ENCODE measurements at places on chromosomes 3 and 15.

DNA sequence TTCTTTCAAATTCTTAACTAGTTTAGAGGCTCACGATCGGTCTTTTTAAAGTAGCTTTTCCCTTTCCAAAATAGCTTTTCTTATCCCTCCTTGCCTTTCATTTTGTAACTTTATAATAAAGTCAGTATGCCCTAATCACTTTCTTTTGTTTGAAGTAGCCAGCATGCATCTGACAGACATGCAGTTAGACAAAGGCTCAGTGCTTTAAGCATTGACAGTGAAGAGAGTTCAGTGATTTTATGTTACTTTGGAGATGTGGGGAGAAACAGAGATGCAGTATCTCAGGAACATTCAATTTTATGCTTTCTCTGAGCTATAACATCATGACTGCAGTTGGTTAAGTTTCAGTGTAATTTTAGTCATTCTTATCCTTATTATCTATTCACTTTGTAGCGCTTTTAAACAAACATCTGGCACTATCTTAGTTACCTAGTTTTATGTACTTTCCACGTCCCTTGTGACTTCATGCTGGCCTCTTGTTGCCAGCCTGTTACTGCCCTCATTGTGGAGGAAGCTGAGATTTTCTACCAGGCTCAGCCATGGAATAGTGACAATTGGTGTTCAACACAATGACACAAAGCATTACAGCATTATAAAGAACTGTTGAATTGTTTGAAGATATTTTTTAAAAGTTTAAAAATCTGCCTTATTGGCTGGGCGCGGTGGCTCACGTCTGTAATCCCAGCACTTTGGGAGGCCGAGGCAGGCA is 90.3 kb downstream of the AKAP13 start:
- no peak for DNase-seq

- no peak for DNase-seq
Measured at GRCh38 chr15:78842519-78842918, 30.2 kb upstream of the MORF4L1 start.

- no peak for DNase-seq
Measured at GRCh38 chr15:24848050-24848449, 106.7 kb upstream of the SNRPN start.

DNA sequence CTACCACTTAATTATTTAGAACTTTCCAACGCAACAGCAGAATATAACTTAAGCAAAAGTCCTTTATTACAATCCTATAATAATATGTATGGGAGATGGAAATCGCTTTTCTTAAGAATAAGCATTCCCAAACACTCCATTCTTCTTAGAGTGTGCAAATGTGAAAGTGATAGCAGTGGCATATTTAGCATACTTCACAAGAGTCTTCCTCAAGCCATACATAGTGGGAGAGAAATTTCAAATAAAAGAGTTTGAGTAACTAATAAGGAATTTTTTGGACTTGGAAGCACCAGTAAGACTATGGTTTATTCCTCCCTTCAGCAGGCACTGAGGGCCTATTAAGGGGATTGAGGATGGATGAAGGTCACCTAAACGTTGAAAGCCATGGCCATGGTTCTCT is 22.1 kb upstream of the BNC1 start:
- DNase-seq, result no peak

DNA sequence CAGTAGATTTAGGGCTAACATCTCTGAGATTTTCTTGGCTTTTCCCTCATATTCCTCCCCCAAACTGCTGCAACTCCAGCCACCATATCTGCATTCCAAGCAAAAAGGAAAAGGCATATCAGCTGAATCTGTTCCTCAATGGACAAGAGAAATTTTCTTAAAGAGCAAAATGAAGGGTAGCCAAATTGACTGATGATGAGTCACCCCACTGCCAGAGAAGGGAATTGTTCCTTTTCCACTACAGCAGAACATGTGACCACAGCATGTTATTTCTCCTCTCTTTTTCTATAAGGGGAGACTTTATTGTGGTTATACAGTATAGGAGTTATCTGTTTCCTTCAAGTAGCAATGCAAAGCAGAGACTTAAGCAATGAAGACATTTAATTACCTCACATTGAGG is 172.5 kb downstream of the MTHFS start:
- DNase-seq, result no peak

GRCh38 chr3:170961616-170962400 is 53.4 kb upstream of the EIF5A2 start:
- peak; percentile 30 for DNase-seq

DNA sequence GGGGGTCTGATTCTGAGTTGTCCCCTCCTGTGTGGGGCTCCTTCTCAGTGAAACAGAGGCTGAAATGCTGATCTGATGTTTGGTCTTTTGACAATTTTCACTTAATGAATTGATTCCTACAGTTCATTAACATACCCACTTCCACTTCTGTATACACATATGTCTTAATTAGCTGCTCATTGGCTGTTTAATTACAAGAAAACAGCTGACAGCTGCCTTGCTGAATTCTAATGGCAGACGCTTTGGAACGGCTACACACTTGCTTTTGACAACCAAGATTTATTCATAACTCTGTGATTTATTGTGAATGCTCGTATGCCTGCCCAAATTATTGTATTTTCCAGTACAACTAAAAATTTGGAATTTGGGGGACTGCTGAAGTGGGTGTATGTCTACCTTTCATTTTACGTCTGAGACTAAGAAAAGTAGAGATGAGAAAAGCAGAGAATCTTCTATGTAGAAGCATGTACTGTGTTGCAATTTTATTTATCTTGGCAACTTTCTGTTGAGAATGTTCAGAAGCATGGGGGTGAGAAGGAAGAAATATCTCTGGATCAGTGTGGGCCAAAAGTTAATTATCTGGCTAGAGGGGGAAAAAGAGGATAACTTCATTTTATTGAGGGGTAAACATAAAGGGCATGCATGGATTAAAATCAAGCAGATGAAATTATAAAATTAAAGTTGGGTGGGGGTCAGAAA is 46.5 kb upstream of the ICE2 start:
- DNase-seq, result no peak

GRCh38 chr15:97071668-97072067 is 741.2 kb downstream of the NR2F2 start:
- no peak for DNase-seq

- DNase-seq, result peak; percentile 66
Measured at GRCh38 chr3:27357665-27358258, 11.4 kb downstream of the NEK10 start.

GRCh38 chr3:143363949-143364348 is 244.4 kb downstream of the CHST2 start:
- DNase-seq, result no peak

GRCh38 chr3:20041197-20041780 is 1.0 kb downstream of the KAT2B start:
- DNase-seq, result peak; percentile 88

GRCh38 chr3:108378153-108378951 is 82.0 kb downstream of the HHLA2 start:
- DNase-seq, result no peak

DNA sequence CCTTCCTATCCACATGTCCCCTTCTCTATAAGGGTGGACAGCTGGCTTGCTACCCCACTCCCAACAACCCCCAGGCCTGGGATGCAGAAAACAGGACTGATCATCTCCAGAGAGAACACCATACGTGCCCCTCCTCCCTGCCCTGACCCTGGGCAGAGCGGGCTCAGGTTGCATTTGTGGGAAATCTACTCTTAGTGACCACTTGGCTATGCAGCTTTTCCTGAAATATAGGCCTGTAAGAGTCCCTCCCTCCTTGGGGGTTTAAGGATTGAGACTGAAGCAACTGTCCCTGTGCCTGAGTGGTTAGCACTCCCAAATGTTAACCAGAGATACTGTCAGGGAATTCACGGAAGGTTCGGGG is 11.7 kb downstream of the SH2D7 start:
- no peak for DNase-seq

DNA sequence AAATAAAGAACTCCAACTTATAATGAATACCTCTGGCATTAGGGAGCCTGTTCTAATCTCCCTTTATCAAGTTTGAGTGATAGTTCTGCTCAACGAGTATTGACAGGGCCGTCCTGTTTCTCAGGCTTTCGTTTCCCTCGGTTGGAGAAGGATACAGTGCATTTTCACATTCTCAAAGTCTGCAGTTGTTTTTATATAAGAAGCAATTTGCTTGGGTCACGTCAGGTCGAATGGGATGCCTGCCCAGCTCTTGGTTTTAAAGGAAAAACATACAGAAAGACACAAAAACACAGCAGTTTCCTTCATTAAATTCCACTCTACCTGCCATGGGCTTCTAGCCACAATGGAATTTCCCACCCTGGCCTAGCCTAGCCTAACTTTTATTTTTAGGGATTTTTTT is 366.3 kb downstream of the TIGIT start:
- no peak for DNase-seq

DNA sequence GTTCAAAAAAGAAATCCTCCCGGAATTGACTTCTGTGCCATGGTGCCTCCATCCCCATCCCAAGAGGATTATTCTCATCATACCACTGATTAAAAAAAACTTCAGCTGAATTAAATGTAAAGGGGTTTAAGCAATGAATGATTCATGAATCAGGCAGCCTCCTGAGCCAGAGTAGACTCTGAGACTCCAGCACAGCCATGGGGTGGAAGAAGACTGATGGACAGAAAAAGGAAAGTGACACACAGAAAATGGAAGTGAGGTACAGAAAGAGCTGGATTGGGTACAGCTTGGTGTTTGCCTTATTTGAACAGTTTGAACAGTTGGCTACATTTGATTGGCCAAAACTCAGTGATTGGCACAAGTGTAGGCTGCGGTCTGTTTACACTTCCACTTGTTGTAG is 224.8 kb upstream of the ATP10A start:
- DNase-seq, result no peak

DNA sequence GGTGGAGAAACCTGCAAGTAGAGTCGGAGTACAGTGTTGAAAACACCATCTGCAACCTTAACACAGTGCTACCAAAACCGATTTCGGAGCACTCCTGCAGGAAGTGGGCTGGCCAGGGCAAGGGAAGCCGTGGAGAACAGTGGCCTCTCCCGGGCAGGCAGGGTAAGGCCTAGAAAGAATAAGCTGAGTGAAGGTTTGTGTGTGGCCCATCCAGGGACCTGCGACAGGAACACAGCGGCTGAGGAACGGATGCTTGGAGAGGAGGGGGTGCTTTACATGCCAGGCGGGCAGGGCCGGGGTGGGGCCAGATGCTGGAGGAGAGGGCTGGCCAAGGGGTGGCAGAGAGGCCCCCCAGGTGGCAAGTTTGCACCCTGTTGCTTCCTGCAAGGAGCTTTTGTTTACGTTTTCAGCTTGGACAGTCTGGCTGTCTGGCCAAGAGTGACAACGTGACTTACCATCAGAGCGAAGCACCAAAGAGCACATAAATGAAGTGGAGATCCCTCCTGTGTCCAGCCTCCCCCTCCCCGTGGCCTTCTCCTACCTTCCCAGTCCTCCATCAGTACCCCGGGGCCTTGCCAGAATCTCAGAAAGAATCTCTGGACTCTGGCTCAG is 156.5 kb downstream of the PGPEP1L start:
- DNase-seq, result peak; percentile 84

- no peak for DNase-seq
Measured at GRCh38 chr3:64082411-64082810, 59.1 kb upstream of the PSMD6 start.

DNA sequence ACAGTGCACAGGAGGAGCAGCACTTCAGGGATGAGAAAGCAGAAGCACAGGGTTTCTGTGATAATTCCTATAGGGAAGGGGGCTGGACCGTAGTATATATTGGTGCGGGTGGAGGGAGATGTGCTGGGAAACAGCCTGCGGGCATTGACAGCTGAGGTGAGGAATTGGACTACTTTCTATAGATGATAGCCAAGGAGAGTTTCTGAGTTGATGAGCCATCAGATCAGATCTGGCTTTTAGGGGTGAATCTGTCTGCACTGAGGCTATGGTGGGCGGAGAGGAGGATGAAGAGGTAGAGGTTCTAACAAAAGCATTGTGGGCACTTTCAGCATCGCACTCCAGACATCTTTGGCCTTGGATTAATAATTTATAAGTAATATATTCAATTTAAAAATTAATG is 33.1 kb downstream of the SELENOT start:
- DNase-seq, result no peak

DNA sequence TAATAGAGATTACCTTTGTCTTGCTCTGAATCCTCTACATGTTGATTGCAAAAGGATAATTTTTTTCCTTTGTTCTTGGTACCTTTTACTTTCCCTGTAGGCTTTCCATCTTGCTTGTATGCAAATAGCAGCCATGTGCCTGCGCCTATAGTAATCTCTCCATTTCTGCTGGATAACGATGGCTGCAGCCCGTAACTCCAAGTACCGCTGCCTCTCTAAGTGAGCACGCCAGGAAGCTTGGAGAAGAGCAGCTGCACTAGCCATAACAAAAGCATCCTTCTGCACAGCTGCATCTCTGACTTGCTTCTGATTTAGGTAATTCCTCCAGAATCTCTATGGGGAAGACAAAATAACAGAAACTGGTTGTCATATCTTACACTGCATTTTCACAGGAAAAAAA is 89.3 kb downstream of the NR2E3 start:
- no peak for DNase-seq

- no peak for DNase-seq
Measured at GRCh38 chr3:27194861-27195483, 174.2 kb downstream of the NEK10 start.

DNA sequence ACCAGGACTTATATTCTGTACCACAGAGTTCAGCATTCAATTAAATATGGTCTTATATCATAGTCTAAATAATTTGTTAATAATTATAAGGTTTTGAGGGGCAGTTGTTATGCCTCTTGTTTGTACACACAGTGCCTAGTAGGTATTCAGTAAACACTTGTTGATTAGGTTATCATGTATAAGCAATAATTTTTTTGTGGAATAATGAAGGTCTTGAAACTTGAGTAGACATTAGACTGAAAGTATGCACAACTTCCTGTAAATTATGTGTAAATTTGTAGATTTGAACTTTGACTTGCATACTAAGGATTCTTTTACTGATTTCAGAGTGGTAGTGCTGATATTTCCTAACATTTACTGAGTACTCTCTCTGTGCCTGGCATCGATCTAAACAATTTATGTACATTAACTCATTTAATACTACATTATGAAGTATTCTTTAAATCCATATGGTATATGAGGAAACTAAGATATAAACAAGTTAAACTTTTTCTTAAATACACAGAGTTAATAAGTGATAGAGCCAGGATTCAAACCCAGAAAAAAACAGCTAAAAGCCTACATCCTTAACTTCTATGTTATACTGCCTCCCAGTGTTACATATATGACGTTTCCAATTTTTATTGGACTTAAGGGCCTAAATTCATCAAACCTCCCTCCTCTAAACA is 65.1 kb downstream of the GLCE start:
- DNase-seq, result peak; percentile 36

DNA sequence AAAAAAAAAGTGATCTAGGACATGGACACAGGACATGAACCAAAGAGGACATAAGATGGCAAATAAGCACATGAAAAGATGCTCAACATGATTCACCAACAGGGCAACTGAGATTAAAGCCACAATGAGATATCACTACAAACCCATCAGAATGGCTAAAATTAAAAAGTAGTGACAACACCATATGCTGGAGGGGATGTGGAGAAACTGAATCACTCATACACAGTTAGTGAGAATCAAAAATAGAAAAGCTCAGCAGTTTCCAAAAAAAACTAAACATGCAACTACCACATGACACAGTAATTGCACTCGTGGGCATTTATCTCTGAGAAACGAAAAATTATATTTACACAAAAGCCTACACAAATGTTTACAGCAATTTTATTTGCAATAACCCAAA is 27.9 kb upstream of the ACKR4 start:
- DNase-seq, result no peak

Measured in D341Med (cell line).